Right lung (tissue), 10 donors: ENCODE measurements at places on chromosomes 12 and 14.

DNA sequence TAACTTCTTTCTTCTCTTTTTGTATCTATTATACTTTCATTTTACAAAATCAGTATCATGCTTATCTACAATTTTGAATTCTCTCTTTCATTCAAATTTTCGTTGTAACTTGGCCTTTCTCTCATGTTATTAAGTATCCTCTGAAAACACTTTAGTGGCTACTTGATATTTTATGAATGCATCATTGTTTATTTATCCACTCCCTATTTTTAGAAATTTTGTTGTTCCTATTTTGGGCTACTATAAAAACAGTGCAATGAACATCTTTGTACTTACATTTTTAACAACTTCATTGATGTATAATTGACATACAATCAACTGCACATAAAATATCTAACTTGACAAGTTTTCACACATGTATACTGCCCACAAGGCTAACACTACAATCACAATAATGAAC is 44.0 kb upstream of the AMIGO2 start:
- no peak for DNase-seq

GRCh38 chr12:70120970-70121369 is 122.3 kb upstream of the CNOT2 start:
- DNase-seq = no peak

- no peak for DNase-seq
These were observed 486.2 kb downstream of the VRK1 start for GRCh38 chr14:97283426-97283825.

DNA sequence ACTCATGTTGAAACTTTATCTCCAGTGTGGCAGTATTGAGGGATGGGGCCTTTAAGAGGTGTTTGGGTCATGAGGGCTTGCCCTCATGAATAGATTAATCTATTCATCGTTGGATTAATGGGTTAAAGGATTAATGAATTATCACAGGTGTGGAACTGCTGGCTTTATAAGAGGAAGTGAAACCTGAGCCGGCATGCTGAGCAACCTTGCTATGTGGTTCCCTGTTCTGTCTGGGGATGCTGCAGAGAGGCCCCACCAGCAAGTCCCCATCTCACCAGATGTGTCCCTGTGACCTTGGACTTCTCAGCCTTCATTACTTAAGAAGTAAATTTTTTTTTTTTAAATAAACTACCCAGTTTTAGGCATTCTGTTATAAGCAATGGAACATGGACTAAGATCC is 109.6 kb downstream of the DYRK2 start:
- no peak for DNase-seq

DNA sequence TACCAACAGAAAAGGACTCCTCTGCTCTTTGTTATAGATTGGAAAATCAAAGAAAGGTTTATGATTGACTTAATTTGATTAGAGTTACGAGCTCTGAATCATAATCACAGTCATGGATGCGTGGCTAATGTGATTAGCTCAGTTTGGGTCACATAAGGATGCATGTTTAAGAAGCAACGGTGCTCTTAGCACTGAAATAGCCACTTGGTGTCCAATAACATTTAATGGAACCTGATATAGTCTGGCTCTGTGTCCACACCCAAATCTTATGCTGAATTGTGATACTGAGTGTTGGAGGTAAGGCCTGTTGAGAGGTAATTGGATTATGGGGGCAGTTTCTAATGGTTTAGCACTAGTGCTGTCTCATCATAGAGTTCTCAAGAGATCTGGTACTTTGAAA is 501.6 kb downstream of the SLC6A15 start:
- no peak for DNase-seq

GRCh38 chr14:101854366-101854765 is 92.9 kb downstream of the PPP2R5C start:
- DNase-seq = no peak

DNA sequence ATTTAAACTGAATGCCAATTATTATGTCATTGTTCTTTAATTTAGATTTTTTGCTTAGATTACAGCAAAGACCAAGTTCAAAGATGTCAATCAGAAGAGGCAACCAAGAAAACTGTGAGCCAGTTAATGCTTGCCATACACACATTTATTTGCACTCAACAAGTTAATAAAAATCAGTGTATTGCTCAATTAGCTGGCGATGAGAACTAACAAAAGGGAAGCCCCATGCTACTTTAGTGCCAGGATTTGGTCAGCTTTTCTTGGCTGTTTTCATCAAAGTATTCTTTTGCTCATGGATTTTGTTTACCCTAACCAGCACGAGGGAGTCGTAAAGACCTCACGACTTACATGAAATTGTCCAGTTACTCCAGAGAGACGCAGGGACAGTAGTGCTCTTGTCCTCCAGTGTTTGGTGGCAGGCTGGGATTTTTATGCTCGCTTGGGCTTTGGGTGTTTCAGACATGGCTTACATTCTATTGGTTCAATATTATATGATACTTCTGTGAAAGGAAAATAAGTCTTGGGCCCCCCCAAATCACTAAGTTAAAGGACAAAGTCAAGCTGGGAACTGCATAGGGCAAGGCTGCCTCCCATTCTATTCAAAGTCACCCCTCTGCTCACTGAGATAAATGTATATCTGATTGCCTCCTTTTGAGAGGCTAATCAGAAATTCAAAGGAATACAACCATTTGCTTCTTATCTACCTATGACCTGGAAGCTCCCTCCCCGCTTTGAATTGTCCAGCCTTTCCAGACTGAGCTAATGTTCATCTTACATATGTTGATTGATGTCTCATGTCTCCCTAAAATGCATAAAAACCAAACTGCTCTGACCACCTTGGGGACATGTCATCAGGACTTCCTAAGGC is 7.4 kb upstream of the B4GALNT1 start:
- DNase-seq = no peak
